EL (cell line): ENCODE measurements at places on chromosomes 4 and X.

DNA sequence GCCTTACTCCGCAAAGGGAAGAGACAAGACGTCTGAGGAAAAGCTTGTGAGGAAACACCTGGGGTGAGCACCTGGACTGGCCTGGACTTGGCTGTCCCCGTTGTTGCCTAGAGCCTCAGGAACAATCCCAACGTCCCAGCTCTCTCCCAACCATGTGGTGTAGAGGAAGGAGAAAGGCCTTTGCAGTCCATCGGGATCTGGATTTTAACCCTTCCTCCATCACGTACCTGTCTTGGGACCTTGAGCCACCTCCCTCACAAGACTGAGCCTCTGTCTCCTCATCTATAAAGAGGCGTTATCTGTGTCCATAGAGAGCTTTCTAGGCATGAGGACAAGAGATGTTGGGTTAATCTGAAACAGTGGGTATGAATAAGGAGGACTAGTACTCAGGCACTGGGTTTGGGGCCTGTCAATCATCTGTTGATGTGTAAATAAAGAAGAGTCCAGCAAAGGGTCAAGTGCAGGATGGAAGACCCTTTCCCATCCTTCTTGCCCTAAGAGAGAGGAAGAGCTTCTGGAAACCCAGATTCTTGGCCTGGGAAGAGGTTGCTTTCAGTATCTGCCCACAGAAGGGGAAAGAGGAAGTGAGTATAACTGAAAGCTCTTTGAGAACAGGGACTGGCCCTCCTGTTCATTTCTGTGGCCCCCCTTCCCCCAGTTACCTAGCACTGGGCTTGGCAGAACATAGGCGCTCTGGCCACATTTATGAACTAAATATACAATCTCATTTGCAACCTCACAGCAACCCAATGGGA lies 137.1 kb downstream of the PJA1 start:
- DNase-seq: no peak

- no peak for DNase-seq
These were observed 150.6 kb downstream of the PRDM5 start for GRCh38 chr4:120771907-120772306.

GRCh38 chrX:73525928-73526690 lies 36.9 kb upstream of the CHIC1 start:
- no peak for DNase-seq

DNA sequence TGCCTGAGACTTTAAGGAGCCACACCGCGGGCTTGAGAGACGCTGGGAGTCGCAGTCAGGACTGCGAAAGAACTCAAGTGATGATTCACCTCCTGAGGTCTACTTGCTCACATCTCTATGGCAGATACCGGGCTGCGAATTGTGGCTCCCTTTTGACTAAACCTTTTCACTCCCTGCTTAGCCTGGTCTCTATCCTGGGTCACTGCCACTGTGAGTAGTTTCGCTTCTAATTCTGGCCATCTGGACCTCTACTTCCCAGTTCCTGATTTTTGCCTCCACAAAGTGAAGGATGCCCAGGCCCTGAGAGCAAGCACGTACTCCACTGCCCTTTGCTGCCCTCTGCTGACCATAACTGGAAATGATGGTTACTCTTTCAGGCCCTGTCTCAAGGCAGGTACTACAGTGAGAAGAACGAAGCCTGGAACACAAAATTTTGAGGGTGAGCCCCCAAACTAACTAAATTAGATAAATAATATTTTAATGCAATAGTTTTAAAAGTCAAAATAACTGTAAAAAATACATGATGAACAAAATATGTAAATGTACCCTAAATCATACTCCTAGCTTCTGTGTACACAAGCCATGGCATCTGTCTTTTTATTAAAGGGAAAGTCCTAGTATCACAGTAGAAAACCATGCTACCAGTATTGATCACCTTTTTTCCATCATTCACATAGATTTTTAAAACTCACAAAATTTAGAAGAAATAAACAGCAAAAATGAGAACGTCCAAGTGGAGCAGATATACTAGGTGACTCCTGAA lies 16.7 kb downstream of the MAD2L1 start:
- peak; percentile 90 for DNase-seq

GRCh38 chr4:37977471-37978247 lies 17.5 kb downstream of the PTTG2 start:
- DNase-seq: peak; percentile 60

DNA sequence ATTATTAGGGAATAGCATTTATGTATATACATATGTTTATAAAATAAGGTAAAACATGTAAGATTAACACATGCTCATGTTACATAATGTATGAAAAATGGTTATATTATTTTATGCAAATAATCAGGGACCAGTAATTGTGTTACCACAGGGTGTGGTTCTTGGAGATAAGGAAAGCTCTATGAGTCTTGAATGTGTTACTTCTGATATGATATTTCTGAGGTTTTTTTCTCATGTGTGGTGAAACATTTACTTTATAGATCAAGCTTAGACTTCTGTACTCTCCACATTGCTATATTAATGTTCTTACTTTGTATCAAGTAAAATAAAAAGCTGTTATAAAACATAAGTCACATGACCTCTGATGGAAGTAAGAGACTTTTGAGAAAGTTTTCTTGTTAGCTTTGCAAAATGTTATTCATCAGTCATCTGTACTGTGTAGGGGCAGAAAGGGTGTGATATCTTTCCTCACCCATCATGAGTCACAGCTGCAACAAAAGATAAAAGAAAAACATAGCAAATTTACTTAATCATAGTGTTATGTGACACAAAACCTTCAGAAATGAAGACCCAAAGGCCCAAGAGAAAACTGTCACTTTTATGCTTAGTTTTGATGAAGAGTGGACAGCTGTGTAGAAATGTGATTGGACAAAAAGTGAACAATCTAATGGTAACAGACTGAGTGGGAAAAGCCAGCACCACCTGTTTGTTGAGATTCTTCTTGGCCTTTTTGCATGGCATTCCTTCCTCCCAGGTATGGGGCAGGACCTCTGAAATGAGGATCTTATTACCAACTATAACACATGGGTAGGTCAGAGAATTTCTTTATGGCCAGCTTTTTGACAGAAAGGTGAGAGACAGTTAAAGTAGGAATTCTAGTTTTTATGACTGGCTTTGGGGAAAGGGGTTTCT lies 632.3 kb downstream of the PDHA2 start:
- DNase-seq: no peak

DNA sequence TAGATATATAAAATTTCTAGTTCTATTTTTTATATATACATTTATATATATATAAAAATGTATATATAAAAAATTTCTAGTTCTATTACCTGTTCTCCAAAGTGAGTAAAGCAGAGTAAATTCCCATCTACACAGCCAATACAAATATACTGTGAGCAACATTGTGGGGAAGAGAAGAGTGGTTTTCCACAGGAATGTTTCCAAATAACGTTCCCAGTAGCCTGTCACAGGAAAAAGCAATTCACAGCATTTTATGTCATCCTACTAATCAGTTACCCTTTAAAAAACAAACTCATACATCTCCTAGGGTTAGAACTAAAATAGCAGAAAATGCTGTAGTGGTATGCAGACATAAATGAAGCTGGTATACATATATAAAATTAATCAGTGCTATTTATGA lies 44.5 kb downstream of the AASDH start:
- no peak for DNase-seq

DNA sequence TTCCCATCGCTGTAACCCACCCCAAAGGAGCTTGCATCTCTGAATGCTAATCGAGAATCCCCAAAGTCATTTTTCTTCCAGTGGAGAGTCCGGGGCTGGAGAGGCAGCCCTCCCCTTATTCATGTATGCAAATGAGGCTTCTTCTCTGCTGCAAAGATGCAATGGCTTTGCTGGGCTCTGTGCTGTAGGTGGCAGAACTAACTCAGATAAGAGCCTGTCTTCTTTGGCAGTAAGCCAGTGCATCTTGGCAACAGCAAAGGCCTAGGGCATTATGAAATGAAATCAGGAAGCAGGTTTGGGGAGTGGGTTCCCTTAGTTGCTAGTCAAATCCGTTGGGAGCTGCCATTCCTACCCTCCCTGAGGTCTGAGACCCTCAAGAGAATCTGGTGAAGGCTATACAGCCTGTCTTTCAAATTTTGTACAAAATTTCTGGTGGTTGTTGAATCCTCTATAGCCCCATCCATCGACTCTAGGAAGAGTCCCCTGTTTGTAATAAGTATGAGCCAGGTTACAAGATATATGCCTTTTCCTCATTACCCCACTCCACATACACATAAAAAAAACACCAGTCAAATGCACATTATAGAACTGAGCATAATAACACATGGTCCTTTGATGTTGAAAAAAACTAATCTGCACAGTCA lies 290.6 kb upstream of the TAPT1 start:
- peak; percentile 62 for DNase-seq

GRCh38 chr4:128501239-128501638 lies 213.6 kb upstream of the PGRMC2 start:
- DNase-seq: no peak

DNA sequence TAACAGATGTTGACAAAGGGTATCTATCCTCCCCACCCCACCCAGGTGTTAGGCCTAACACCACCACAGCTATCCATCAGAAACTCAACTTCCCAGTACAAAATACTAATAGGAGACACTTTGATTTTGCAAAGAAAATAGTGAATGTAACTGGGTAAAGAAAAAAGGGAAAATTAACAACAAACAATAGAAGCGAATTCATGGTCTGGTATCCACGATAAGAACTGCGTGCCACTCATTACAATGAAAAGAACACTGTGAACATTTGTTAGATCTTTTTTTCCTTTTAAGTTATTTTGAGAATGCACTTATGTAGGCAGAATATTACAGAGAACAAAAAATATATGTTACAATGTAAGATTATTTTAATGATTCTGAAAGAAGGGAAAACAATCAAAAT lies 12.0 kb downstream of the TSPAN5 start:
- no peak for DNase-seq

DNA sequence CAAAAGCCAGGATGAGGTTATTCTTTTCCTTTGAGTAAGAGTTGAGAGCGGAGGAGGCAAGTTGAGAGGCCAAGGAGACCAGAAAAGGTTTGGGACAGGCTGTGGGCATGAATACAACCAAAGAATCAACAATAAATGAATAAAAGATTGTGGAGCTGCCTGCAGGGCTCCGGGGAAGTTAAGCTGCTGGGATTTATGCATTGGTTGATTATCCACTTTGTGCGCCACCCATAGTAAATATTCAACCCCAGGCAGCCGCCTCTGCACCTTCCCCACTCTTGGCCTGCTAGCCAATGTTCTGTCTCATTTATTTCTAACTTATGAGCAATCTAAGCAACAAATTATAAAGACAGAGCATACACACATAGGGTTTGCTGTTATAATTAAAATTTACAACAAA lies 28.2 kb upstream of the IGSF1 start:
- DNase-seq: no peak

DNA sequence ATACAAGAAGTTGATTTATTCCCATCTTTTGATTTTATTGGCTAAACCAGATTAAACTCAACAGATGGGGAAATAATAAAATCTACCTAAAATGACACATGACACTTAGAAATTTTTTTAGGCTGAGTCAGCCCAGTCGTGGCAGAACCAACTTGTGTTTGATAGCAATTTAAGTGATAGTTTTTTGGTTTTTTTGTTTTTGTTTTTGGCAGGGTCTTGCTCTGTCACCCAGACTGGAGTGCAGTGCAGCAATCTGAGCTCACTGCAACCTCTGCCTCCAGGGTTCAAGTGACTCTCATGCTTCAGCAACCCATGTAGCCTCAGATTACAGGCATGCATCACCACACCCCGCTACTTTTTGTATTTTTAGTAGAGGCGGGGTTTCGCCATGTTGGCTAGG lies 370.3 kb upstream of the NOCT start:
- DNase-seq: peak; percentile 54

- DNase-seq: no peak
These were observed 449 bp downstream of the CTPS2 start for GRCh38 chrX:16711893-16712547.

DNA sequence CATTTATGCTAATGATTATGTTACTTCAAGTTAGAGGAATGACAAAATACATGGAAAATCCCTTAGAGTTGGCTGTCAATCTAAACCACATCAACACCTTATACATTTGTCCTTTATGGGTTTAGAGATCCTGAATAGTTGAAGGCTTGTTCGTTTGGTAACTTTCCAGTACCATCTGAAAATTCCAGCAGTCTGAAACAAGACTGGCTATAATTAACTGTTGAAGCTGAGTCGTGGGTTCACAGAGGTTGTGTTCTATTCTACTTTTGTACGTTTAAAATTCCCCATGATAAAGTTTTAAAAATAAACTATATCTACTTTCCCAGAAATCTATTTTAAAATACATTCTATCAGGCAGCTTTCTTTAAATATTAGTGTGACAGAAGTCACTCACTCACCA lies 73.0 kb downstream of the USP46 start:
- no peak for DNase-seq

- no peak for DNase-seq
These were observed 147.3 kb downstream of the HS6ST2 start for GRCh38 chrX:132810964-132811712.

GRCh38 chr4:25970226-25970675 lies 56.2 kb downstream of the SMIM20 start:
- peak; percentile 53 for DNase-seq

- no peak for DNase-seq
These were observed 432.7 kb upstream of the AADAT start for GRCh38 chr4:170522427-170522970.

DNA sequence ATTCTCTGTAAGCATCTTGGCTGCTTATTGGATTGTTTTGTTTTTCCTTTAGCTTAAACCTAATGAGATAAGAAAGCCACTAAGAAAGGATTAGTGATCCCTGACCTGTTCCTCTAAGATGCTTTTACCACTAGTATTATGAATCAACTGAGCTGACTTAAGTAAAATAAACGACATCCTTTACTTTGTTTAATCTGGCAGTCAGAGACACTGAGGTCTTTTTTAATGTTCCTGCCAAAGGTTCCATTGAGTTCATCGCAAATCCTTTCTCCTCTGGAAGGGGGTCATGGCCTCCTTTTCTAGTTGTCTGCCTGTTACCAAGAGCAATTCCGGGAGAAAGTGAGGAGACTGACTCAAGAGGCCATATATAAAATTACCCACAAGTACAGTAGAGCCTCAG lies 1038.3 kb upstream of the SLIT2 start:
- peak; percentile 8 for DNase-seq

DNA sequence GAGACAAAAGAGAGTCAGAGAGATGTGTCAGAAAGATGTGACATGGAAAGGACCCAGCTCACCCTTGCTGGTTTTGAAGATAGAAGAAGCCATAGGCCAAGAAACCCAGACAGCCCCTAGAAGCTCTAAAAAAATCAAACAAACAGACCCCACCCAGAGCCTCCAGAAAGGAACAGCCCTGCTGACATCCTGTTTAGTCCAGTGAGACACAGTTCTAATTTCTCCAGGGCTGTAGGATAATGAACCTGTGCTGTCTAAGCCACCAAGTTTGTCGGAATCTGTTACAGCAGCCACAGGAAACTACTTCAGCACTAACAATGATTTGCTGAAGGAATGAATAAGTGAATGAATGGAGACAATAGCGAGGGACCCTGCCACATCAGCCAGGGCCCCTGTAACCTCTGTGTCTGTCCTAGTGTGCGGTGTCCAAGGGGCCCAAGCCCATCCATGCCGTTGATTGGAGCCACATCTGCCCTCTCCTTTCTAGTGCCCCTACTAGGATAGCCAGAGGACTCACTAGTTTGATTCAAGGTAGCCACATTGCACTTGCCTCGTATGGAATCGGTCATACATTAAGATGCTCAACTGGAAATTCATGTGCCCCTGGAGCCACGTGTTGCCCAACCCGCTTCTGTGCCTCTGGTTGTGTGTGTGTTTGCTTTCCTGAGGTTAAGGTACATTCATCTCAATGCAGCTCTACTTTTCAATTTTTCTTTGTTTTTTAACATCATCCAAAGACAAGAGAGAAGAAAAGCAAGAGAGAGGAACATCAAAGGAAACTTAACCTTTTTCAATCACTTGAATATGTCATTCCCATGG lies 32.5 kb upstream of the SLC2A9 start:
- DNase-seq: no peak

GRCh38 chrX:154734061-154734781 lies 16.7 kb downstream of the GAB3 start:
- DNase-seq: peak; percentile 49
